Trophoblast cell (in vitro differentiated cells and primary cell): ENCODE measurements at places on chromosomes 7 and 10.

GRCh38 chr7:91326516-91327199, 62.4 kb downstream of the FZD1 start:
- no peak for DNase-seq

DNA sequence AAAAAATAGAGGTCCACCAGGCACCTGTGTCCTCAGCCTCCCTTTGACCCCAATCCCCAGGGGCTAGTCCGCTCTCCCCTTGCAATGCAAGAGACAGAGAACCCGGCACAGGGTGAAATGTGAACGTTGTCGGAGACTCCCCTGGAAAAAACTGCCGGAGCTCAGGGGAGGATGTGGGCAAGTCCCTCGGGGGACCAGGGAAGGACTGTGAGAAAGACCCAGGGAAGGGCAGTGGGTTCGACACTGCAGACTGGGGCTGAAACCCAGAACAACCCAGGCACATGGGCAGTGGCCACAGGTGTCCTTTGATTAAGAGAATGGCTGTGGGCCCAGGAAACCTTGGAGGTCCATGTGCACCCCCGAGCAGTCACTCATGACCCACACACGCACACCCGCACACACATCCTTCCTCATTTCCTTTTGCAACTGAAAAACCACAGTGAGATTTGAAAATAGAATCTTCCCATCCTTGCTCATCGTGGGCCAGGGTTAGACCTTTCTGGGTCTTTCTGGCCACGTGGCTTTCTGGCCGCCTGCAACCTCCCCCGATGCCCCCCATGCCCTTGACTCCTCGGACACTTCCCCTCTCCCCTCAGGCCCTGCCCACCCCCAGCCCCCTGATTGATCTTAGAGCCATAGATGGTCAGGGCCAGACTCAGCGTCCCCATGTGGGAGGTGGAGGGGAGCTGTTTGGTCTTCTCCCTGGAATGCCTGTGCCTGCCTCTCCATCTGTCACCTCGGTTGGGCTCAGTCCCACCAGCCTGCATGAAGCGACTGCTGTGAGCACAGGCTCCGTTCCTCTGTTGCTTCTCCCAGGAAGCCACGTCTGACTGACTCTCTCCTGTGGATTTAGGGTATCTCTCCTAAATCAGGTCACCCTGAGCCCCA, 7.9 kb downstream of the LAT2 start:
- DNase-seq, result no peak

DNA sequence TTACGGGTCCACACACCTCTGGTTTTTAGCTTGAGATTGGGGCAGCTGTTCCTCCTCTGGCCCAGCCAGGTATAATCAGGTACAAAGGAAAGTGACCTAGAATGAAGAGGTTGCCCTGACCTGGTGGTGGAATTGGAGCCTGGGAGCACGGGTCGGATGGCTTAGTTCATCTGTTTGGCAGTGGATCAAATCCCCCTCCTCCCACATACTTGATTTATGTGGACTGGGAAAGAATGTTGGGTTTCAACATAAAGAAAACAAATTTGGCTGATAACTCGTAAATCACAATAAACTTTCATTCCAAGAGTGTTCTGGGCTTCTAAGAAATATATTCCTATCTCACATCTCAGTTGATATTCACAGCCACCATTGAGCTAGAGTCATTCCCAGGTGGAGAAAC, 186.8 kb downstream of the CUX1 start:
- DNase-seq, result no peak

DNA sequence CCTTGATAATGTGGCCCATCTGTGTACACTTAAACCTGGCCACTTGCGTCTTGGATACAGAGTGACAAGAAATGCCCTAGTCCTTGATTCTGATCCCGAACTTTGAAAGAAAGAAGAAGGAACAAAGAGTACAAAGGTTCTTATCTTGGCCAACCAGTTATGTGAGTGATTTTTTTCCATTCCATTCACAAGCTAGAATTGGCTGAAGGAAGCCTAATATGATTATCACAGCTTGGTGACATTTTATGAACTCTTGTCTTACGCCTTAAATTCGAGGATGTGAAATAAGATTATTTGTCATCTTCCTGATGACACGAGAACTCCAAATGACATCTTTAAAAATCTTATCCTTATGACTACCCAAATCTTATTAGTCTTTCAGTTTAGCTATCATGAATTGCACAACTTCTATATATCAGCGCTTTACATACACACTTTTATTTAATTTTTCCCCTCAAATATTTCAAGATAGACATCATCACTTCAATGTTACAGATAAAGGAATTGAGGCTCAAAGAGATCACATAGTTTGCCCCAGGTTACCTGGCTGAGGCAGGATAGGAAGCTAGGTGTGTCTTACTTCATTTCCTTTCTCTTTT, 13.0 kb upstream of the SP4 start:
- no peak for DNase-seq

- DNase-seq, result no peak
Measured at GRCh38 chr10:112967200-112967599, 17.2 kb downstream of the TCF7L2 start.

DNA sequence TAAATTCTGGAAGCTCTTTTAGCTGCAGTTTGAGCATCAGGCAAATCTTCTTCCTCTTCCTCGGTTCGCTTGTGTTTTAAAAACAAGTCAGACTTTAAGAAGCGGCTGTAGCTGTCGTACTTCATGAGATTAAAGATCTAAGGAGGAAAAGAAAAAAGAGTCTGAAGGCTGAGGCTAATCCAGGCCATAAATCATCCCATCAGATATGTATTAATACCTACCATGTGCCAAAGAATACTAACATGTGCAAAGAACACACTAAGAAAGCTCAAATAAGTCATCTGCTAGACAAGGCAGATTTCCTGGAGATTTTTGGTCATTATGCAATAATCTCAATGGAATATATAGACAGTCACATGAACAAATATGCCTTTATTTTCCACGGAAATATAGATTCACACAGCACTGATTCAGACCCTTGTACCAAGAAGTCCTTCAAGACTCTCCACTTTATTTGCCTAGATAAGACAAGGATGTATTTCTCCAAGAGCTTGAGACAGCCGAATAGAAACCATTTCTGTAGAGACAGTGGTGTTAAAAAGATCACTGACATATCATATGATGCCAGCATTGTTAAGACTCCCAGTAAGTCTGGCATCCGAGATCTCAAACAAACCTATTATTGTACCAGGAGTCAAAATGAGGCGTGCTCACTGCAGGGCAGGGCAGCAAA, 42.3 kb downstream of the RGS10 start:
- DNase-seq, result no peak

GRCh38 chr7:159128767-159129166, 15.9 kb downstream of the VIPR2 start:
- DNase-seq, result no peak
